ENCODE measurements at places on chromosomes 5 and 9. TPM values are rescaled to one million over a fixed set of nuclear protein-coding genes. Genes with fewer than 3 reads are reported as not detected.

DNA sequence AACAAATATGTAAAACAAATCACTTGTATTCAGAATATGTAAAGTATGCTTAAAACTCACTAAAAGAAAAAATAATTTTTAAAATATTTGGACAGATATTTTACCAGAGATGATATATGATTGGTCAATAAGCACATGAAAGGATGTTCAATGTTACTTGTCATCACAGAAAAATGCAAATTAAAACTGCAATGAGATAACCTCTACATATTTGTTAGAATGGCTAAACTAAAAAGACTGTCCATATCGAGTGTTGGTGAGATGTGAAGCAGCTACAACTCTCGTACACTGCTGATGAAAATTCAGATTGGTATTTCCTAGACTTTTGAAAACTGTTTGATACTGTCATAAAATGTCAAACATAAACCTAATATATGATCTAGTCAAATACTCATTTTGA lies 685.1 kb downstream of the DTWD2 start:
- no peaks in the 10 kb centered on the region for H3K36me3 ChIP-seq
- no peaks in the 10 kb centered on the region for H3K27me3 ChIP-seq
- H3K4me1 ChIP-seq, result no peaks in the 10 kb centered on the region
- no peak for DNase-seq

ALDH1A1 gene
- not detected for total RNA-seq

DNA sequence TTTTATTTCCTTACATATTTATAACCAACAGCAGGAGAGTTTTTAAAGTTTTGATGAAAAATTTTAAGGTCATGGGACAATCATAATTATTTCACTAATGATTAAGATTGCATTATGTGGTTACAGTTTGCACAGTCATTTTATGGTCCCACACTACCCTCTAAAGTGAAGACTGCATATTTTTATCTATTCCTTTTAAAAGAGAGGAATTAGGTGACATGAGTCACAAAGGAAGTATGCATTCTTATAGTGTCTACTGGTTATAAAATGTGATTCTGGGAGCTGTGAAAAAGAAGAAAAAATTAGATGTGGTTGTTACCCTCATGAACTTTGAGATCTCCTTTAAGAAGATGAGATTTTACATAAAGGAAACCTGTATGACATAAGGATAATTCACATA lies 87.9 kb upstream of the GRIA1 start:
- H3K27me3 ChIP-seq, result no peaks in the 10 kb centered on the region
- no peak overlapping the region for H3K27ac ChIP-seq
- no peaks in the 10 kb centered on the region for H3K36me3 ChIP-seq
- H3K4me1 ChIP-seq, result no peaks in the 10 kb centered on the region

FAM221B gene
- not detected for total RNA-seq

DNA sequence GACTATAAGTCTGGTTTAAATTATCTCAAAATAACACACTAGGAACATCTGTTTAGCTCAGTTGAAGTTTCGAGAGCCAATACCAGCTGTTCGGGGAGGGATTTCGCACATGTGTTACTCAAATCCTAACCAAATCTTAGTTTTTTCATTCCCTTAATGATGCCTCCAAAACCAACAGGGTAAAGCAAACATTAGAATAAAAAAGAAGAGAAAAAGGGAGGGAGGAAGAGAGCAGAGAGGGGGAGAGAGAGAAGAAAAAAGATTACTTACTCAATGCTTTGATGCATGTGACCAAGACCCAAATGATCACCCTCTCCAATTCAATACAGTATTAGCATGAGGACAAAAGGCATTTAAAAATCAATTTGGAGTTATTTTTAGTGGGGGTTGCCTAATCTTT lies 86.0 kb upstream of the NR5A1 start:
- DNase-seq, result no peak
- peaks cover 11% of the 10 kb centered on the region for H3K27me3 ChIP-seq
- no peaks in the 10 kb centered on the region for H3K36me3 ChIP-seq
- no peak overlapping the region for H3K27ac ChIP-seq
- no peak overlapping the region for H3K4me3 ChIP-seq

DNA sequence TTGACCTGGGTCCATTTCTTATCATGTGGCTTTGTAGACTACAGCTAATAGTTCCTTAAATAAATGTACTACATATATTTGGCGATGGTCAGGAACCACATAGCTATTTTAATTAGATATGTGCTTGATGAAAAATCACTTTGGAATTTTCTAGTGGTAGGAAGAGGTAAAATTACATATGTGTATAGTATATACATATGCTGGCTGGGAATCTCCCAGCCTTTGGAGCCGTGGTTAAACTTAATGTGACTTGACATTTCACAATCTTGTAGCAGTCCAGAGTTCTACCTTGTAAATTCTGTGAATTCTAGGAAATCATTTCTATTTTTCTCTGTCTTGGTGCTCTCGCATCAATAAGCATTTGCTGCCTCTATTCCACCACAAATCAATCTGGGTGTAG lies 565.0 kb downstream of the DMRTA1 start:
- no peaks in the 10 kb centered on the region for H3K27me3 ChIP-seq
- no peaks in the 10 kb centered on the region for H3K36me3 ChIP-seq
- H3K27ac ChIP-seq, result no peak overlapping the region
- no peak overlapping the region for H3K4me3 ChIP-seq
- no peaks in the 10 kb centered on the region for H3K4me1 ChIP-seq

- no peaks in the 10 kb centered on the region for H3K36me3 ChIP-seq
- no peak overlapping the region for H3K4me3 ChIP-seq
- H3K27me3 ChIP-seq, result no peaks in the 10 kb centered on the region
Measured at GRCh38 chr5:2256691-2257280, 374.1 kb upstream of the IRX4 start.

DNA sequence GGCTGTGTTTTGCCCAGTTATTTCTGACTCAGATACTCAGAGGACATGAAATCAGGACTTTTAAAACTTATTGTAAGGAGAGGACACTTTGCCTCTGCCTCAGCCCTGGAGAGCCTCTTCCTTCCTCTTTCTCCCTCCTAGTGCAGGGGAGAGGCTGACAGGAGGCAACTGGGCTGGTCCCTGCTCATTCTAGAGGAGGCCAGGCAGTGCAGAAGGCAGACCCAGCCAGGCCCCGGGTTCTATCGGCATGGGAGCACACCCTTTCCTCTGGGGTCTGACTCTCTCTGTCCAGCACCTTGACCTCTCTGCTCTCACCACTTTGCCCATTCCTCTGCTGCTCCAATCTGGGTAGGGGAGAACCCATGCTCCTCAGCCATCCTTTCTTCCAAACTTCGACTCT lies 16.0 kb upstream of the SMIM32 start:
- no peak for DNase-seq
- H3K4me1 ChIP-seq, result no peaks in the 10 kb centered on the region
- H3K36me3 ChIP-seq, result no peaks in the 10 kb centered on the region
- H3K27ac ChIP-seq, result no peak overlapping the region
- H3K27me3 ChIP-seq, result peaks cover 2% of the 10 kb centered on the region
- H3K4me3 ChIP-seq, result no peak overlapping the region

DNA sequence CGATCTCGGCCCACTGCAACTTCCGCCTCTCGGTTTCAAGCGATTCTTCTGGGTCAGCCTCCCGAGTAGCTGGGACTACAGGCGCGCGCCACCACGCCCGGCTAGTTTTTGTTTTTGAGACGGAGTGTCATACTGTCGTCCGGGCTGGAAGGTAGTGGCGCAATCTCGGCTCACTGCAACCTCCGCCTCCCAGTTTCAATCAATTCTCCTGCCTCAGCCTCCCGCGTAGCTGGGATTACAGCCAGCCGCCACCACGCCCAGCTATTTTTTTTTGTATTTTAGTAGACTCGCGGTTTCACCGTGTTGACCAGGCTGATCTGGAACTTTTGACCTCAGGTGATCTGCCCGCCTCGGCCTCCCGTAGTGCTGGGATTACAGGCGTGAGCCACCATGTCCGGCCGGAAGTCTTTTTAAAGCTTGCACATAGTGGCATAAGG lies 1.2 kb downstream of the SMC5 start:
- peak overlapping the region; percentile 89 for H3K4me3 ChIP-seq
- DNase-seq, result no peak
- H3K36me3 ChIP-seq, result peaks cover 10% of the 10 kb centered on the region

GRCh38 chr5:78458843-78459242 lies 98.4 kb downstream of the SCAMP1 start:
- no peaks in the 10 kb centered on the region for H3K4me1 ChIP-seq
- H3K36me3 ChIP-seq, result peaks cover 8% of the 10 kb centered on the region
- no peak overlapping the region for H3K27ac ChIP-seq
- no peak overlapping the region for H3K4me3 ChIP-seq
- DNase-seq, result no peak
- H3K27me3 ChIP-seq, result no peaks in the 10 kb centered on the region

GRCh38 chr5:58080573-58080972 lies 379.3 kb downstream of the PLK2 start:
- no peaks in the 10 kb centered on the region for H3K4me1 ChIP-seq
- no peak for DNase-seq
- no peak overlapping the region for H3K4me3 ChIP-seq
- H3K27ac ChIP-seq, result no peak overlapping the region
- H3K36me3 ChIP-seq, result no peaks in the 10 kb centered on the region
- no peaks in the 10 kb centered on the region for H3K27me3 ChIP-seq

DNA sequence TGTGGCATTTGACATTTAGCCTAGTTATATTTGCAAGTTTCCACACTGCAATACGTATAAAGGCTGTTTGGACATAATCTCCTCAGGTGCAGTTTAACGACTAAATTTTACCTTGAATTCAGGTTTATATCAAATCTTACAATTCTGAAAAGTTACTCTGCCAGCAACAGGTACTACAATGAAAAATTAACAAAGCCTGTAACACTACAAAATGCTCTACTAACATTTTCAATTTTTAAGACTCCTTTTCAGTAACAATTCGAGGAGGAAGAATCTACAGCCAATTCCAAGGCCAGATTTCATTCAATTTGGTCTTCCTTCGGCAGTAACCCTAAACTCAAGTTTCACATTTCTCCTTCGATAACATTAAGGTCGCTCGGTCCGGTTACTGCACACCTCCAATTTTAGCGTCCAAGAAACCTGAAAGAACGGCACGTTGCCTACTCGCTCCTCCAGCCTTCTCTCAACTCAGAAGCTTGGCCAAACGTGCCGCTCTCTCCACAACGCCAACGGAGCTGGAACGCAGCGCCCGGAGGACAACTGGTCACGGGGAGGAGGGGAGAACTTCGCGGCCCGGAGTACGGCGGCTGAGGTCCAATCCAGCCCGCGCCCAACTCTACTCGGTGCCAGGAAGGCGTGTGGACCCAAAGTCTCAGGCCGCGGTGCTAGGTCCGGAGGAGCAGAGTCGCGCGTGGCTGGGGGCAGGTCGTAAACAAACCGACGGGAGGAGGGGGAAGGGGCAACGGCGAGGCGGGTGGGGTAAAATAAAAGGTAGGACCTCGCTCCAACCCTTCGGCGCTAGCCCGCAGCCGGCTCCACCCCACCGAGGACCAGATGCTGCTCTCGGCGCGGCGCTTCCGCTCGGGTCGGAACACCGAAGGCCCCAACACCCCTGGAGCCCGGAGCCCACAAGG lies 681 bp downstream of the FNIP1 start:
- H3K36me3 ChIP-seq, result no peaks in the 10 kb centered on the region
- peak overlapping the region; percentile 91 for H3K27ac ChIP-seq
- peaks cover 14% of the 10 kb centered on the region for H3K4me1 ChIP-seq
- no peaks in the 10 kb centered on the region for H3K27me3 ChIP-seq
- DNase-seq, result no peak

IL31RA gene
- total RNA-seq, result not detected

DNA sequence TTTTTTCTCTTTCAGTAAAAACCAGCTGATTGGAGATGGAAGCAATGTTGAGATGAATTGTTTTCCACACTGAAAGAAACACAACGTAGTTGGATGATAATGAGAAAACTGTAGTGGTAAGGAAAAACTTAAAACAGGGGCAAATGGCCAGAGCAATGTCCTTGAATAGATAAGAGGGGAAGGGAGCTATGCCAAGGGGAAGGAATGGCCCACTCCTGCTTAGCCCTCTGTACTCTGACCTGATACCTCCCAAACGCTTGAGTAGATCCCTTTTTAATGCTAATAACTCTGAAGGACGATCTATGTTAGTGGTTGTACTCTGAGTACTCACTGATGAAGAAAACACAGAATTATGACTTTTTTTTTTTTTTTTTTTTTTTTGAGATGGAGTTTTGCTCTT lies 114.7 kb upstream of the DAB2 start:
- no peak overlapping the region for H3K4me3 ChIP-seq
- no peak for DNase-seq
- no peaks in the 10 kb centered on the region for H3K36me3 ChIP-seq
- H3K27ac ChIP-seq, result no peak overlapping the region

DNA sequence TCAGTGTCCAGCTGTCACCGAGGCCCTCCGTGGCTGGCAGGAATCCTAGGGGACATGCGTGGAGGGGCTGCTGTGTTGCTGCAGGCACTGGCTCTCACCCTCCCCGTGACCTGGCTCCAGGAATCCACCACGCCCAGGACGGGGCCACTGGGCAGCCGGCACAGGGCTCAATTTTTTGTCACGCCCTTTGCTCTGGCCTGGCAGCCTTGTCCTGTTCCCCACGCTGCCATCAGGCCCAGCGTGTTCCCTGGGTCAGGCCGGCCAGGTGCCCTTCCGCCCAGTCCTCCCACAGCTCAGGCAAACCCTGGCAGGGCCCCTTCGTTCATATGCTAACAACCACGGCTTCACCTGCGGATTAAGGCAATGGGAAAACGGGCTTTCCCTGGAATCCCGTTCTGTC lies 37.3 kb downstream of the PROP1 start:
- no peaks in the 10 kb centered on the region for H3K27me3 ChIP-seq
- H3K4me3 ChIP-seq, result no peak overlapping the region
- H3K27ac ChIP-seq, result no peak overlapping the region
- DNase-seq, result no peak

- no peaks in the 10 kb centered on the region for H3K36me3 ChIP-seq
- no peaks in the 10 kb centered on the region for H3K27me3 ChIP-seq
- DNase-seq, result no peak
- no peak overlapping the region for H3K27ac ChIP-seq
- no peak overlapping the region for H3K4me3 ChIP-seq
- no peaks in the 10 kb centered on the region for H3K4me1 ChIP-seq
Measured at GRCh38 chr9:14170973-14171596, 142.9 kb downstream of the NFIB start.

DNA sequence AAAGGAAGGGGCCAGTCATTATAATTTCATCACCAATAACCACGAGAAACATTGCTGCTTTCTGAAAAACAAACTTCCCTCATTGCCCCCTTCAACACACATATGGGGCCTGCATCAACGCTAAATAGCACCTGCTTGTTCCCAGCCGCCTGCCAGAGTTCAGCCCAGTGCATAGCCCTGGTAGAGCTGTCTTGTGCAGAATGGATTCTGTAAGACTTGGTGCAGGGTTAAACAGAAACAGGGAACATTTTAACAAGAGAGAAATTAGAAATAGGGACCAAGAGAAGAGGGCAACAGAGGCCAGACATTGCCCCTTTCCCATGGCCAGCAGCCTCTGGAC lies 56.7 kb downstream of the UBE2QL1 start:
- H3K27me3 ChIP-seq, result peaks cover 11% of the 10 kb centered on the region
- H3K4me3 ChIP-seq, result no peak overlapping the region
- no peaks in the 10 kb centered on the region for H3K36me3 ChIP-seq
- no peak for DNase-seq
